ENCODE measurements at places on chromosomes 1 and 21.

DNA sequence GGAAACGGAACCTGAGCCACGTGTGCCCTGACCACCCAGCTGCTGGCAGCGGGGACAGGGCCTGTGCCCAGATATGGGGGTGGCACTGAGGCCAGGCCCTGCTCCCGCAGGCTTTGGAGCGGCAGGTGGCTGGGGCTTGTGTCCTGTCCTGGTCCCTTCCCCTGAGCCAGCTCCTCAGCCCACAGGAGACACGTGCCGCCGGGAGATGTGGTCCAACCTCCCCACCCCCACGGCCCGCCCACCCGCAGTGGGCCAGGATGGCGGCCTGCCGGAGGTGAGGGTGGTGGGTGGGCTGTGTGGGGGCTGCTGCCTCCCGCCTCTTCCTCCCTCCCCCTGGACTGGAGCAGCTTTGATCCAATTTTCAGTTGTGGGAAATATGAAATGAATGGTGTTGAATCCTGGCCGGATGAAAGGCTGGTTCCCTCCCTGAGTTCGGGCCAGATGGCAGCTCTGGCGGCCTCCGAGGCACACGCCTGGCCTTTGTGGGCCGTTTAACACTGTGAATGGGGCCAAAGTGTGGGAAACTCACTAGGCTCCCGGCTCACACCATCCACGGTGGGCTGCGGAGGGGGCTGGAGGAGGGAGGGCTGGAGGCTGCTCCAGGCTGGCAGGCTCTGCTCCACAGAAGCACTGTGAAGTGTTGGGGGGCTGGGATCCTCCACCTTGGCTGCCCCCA, 2.6 kb upstream of the HES5 start:
- peak; percentile 26 for DNase-seq

DNA sequence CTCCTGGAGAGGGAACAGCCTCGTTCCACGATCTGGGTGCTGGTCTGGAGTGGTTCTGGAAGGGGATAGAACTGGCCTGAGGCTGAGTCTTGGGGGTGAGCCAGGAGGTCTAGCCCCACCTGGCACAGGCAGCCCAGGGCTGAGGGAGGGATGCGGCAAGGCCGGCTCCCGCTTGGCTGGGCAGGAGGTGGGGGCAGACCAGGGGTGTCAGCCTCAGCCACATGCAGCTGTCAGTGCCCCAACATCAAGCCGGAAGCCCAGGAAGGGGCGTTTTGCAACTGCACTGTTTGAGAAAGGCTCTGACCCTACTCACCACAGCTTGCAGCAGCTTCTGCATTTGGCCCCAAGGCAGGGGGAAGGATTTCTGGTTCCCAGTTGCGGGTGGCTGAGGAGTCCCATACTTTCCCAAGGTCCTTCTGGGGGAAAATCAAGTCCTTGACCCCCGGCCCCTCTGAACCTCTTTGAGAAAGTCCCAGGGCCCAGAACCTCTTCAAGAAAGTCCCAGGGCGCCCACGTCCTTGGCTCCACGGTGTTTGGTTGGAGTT, 2.0 kb downstream of the EFHD2 start:
- DNase-seq, result no peak

- DNase-seq, result no peak
Measured at GRCh38 chr21:40512590-40512989, 334.4 kb downstream of the DSCAM start.

GRCh38 chr1:39727221-39727931, 11.3 kb upstream of the PPIE start:
- DNase-seq, result no peak

DNA sequence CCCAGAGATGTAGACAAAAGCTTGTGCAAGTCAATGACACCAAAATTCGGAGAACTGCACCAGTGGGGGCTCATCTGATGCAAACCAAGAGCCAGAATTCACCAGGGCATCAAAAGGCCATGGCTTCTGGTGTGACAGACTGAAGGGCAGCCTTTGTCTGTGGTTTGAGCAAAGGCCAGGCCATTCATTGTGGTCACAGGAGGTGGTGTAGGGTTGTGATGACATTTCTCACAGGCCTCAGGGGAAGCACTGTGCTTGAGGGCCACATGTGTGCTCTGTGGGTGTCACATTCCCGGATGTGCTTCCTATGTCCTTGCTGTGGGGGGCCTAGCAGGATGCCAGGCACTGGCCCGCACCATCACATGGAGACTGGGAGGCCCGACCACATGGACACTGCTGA, 22.5 kb upstream of the KCNE1 start:
- DNase-seq, result peak; percentile 76

- DNase-seq, result no peak
Measured at GRCh38 chr1:232886271-232886670, 64.1 kb upstream of the NTPCR start.

- DNase-seq, result no peak
Measured at GRCh38 chr1:232982238-232982944, 32.0 kb downstream of the NTPCR start.

- DNase-seq, result no peak
Measured at GRCh38 chr1:211616231-211616964, 37.4 kb upstream of the SLC30A1 start.

DNA sequence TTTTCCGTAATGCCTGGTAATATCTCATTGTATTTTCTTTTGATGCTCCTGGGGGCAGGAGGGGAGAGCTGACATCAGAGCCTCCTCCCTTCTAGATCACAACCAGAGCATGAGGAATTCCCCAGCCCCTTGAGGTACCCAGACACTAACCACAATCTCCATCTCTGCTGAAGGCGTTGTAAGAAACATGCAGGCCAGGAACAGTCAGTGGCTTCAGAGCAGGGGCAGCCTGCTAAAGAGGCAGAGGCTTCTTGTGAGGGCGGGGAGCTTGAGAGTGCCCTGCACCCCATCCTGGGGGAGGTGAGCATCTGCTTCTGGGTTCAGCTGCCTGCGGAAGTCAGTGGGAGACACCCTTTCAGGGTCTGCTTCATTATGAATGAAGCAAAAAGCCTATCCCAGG, 19.0 kb downstream of the MAPKAPK2 start:
- DNase-seq, result no peak

DNA sequence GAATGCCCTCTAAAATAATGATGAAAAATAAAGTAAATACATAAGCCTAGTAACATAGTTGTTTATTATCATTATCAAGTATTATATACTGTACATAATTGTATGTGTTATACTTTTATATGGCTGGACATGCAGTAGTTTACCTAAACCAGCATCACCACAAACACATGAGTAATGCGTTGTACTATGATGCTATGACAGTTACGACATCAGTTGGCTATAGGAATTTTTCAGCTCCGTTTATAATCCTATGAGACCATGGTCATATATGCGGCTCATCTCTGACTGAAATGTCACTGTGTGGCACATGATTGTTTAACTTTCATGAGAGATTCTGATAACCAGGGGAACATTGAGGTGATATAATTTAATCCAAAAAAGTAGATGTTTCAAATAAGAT, 352.1 kb downstream of the ST6GALNAC3 start:
- DNase-seq, result no peak

DNA sequence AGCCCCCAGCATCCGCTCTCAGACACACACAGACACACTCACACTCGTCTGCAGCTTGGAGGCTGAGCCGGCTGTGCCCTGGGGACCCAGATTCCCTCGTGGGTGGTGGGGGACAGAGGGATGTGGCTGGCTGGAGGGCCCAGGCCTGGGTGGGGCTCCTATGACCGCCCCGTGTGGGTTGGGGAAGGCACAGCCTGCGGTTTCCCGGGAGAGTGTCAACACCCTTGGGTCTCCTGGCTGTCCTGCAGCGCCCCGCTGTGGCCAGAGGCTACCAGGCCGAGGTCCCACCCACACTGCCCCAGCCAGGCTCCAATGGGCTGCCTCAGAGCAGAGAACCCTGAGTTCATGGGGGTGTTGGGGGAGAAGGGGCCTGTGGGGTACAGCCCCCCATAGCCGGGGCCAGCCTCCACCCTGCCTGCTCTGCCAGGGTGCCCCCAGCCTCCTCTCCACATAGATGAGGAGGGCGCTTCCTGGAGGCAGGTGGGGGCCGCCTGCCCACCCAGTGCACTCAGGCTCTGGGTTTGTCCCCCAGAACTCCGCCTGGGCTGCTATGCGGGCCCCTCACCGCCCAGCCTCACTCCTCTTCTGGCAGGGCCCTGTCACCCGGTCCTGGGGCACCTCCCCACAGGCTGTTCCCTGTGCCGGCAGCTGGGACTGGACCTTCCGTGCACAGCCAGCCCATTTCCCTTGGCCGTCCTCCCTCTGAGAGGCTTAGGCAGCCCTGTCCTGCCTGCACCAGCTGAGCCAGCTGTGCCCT, at the start of gene TTC34:
Gene TTC34, minus strand, starts transcription at position 159 of the 757 bp plus-strand sequence. CDS start 866 bp downstream, outside the sequence.
- DNase-seq, result no peak

DNA sequence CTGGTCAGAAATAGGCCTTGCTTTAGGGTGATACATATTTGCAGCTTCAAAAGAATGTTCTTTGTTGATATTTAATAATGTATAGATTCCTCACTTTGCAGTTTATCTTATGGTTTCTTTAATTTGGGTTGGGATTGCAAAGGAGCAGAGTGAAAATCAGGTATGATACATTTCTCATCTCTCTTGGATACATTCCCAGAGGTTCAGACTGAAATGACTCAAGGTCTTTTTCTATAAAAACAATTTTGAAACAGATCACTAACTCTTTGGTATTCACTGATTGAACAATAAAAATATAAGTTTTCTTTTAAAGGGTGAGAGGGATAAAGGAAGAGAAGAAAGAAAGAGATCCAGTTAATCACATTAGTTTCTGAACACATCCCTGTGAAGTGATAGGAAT, 606.5 kb upstream of the CAMK1G start:
- DNase-seq, result no peak

GRCh38 chr21:45420061-45421041, 15.4 kb downstream of the COL18A1 start:
- no peak for DNase-seq

DNA sequence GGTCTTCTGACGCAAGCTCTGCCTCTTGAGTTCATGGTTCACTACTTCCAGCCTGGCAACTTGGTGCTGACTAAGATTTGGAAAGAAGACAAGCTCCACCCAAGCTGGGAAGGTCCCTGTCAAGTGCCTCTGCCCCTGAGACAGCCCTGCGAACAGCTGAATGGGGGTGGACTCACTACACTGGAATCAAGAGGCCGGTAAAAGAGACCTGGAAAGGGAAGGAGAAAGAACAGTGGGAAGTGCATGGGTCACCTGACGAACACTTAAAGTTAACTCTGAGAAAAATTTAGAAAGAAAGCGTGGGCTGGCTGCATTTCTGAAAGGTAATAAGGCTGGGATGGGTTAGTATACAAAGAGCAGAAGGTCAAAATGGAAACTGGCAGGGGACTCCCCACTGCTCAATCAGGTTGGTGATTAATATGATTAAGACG, 26.1 kb upstream of the ZNF496 start:
- no peak for DNase-seq

- no peak for DNase-seq
Measured at GRCh38 chr1:77948841-77949424, 29.9 kb downstream of the FUBP1 start.

- no peak for DNase-seq
Measured at GRCh38 chr1:181139631-181140061, 51.1 kb downstream of the IER5 start.

- DNase-seq, result peak; percentile 26
Measured at GRCh38 chr21:44932408-44933181, 7.2 kb upstream of the SLX9 start.

- no peak for DNase-seq
Measured at GRCh38 chr1:239952348-239953308, 139.1 kb upstream of the FMN2 start.

DNA sequence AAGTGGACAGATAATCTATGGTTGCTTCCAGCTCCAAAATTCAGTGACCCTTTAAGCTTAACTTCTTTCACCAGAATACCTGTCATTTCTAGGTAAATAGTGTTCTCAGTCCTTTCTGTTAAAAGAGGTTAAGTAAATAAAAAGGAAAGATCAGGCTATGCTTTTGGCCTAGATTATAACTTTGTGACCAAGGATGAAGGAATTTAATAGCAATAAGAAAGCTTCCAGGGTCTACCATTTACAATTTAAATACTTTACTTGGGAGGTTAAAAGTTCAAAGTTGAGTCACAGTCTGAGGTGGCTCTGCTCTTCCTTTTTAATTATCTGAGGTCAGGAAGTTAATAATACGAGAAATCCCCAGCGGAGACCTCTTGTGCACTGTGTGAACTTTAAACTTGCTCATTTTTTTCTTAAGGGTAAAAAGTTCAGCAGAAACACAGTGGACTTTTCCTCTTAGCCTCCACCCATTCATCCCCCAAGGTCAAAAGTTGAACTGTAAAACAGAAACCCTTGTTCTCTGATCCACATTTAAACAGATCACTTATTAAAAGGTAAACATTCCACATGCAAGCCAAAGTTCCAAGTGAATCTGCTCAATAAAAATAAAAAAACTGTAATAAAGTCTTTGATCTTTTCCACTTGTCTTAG, 187.1 kb downstream of the NRIP1 start:
- no peak for DNase-seq

GRCh38 chr1:16248603-16249516, 11.9 kb upstream of the CPLANE2 start:
- DNase-seq, result peak; percentile 68

DNA sequence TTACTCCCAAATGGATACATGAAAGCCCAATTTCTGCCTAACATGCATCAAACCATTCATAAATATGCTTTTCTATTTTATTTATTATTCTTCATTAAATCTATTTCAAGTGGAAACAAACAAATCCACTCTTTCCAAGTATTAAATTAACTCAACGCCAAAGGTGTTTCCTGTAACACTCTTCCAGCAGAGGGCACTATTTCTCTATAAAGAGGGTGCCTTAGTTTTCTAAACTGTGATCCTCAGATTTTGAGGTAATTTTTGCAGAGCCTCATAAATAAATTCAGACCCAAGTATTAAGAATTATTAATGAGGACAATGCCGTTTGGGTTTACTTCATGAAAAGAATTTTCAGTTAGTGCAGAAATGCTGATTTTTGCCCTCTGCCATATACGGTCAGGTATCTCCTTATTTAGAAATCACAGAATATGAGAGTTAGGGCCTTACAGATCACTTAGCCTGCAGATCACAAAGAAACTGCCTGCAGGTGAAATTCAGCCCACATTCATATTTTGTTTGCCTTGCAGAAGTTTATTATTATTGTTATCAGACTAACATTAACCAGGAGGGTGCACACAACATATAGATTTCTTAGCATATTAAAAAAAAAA, 40.1 kb upstream of the MYSM1 start:
- DNase-seq, result no peak

All from caudate nucleus (tissue), 63 donors.